ENCODE measurements at places on chromosomes 11 and 22.

- no peak for DNase-seq
Observed at GRCh38 chr11:92870196-92870832, 99.1 kb upstream of the MTNR1B start.

GRCh38 chr11:72321381-72321996 is 77.5 kb upstream of the PHOX2A start:
- peak; percentile 45 for DNase-seq

DNA sequence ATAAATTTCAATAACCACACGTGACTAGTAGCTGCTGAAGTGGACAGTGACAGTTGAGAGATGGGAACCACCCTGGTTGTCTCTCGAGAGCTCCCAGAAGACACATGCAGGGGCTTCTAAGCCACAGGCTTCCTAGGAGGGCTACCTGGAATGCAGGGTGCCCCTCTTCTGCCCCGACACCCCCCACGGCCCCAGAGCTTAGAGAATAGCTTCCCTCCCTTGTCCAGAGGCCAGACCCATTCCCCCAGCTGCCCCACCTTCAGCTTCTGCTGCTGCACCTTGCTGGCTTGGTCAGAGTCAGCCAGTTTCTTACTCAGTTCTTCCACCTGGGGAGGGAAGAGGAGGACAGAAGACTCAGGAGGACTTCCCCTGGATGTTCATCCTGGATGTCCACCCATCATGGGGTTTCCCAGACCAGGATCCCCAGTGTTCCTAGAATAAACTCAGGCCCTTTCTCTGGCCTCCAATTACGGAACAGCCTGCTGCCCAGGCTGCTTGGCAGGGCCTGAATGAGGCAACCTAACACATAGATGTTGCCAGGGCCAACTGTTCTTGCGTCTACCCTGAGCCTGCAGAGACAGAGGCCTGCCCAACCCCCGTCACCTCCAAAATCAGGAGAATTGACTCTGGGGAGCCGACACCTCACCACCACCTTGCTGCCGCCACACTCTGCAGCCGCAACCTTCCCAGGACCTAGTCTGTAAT is 12.0 kb downstream of the IL18BP start:
- no peak for DNase-seq

GRCh38 chr22:37249986-37250385 is 5.9 kb upstream of the RAC2 start:
- no peak for DNase-seq

DNA sequence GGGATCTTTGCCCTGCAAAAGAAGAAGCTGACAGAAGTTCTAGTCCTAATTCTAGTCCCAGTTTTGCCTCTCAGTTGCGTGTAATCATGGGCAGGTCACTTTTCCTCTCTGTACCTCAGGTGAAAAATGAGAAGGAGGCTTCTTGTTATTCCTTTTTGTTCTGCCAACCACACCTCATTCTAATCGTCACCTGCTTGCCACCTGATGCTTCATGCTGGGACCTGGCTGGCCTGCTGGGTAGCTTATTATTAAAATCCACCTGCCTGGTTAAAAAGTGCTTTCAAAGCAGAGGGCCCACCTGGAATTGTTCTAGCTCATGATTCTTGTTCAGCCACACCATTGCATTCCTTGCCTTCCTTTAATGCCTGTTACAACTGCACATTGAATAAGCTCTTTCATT is 8.4 kb upstream of the ALG8 start:
- no peak for DNase-seq

DNA sequence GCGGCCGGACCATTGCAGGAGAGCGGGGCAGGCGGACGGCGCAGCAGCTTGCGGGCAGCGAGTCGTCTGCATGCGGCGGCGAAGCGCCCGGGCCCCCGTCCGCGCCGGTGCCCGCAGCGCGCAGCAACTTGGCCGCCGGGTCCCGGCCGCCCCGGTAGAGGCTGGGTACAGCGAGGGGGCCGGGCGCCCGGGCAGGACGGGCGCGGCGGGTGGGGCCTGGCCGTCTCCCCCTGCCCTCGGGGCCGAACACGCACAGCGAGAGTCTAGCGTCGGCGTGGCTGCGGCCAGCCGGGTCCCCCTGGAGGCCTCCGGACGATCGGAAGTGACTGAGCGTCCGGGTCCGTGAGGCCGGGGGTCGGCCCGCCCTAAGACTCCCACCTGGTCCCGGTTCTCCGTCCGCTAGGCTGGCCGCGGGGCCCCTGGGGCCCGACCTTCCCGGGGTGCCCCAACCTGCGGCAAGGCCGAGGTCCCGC is 775 bp upstream of the TRABD start:
- no peak for DNase-seq

GRCh38 chr22:39094717-39095389 is 2.2 kb upstream of the APOBEC3H start:
- DNase-seq: no peak

- DNase-seq: no peak
Observed at GRCh38 chr22:47750086-47750485, 987.6 kb downstream of the TBC1D22A start.

DNA sequence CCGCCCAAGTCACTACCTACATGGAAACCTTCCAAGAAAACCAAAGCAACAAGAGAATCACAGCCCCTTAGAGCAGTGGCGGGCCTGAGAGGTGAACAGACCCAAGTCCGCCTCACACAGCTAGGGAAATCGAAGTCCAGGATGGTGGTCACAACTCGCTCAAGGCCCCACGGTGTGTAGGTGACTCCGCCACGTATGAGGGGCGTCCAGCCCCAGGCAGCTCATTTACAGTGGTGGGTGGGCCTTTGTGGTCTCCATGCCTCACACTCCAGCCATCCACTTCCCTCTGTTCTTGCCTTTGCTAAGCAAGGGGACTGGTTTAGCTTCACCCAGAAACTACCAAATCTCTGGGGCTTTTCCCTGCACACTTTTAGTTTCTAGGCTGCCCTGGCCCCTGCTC is 9.7 kb upstream of the TCF20 start:
- DNase-seq: no peak

GRCh38 chr11:110177086-110177456 is 83.9 kb downstream of the ZC3H12C start:
- no peak for DNase-seq

- no peak for DNase-seq
Observed at GRCh38 chr22:19555651-19556050, 31.4 kb upstream of the CLDN5 start.

- no peak for DNase-seq
Observed at GRCh38 chr11:72226701-72227100, 2.1 kb downstream of the INPPL1 start.

- DNase-seq: peak; percentile 87
Observed at GRCh38 chr11:122179961-122180834, 64.2 kb upstream of the BLID start.

GRCh38 chr11:69880041-69880825 is 61.0 kb upstream of the FGF3 start:
- DNase-seq: no peak

DNA sequence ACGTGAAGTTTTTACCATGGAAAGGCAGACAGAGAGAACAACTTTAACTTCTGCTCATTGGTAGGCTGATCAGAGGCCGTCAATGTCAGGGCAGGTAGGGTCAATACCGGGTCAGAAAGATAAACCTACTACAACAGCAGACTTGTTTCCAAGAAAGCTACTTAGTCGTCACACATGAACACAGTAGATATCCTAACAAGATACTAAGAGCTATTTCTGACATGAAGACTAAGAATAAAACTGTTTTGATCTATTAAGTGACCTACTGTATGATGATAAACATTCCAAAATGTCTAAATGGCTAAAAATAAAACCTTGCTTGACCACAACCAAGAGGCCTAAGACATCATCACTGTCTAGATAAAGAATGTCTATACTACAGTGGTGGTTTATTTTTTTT is 231.3 kb downstream of the CADM1 start:
- no peak for DNase-seq

GRCh38 chr11:95734009-95734572 is 55.5 kb downstream of the FAM76B start:
- DNase-seq: peak; percentile 56

DNA sequence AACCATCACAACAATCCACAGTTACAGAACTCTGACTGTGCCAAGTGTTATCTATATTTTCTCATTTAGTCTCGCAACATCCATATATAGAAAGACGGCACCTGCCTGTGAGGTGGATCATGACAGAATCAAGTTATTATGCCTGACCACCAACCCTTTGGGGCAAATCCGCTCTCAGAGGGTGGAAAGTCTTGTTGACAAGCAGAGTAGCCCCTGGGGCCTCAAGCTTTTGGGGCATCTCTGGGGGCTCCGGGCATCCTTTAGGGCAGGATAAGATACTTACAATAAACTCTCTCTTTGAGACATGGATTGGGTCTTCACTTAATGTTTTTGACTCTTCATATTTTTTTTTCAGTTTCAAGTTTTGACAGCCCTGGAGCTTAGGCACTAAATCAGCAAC is 150.5 kb upstream of the NAV2 start:
- DNase-seq: no peak

DNA sequence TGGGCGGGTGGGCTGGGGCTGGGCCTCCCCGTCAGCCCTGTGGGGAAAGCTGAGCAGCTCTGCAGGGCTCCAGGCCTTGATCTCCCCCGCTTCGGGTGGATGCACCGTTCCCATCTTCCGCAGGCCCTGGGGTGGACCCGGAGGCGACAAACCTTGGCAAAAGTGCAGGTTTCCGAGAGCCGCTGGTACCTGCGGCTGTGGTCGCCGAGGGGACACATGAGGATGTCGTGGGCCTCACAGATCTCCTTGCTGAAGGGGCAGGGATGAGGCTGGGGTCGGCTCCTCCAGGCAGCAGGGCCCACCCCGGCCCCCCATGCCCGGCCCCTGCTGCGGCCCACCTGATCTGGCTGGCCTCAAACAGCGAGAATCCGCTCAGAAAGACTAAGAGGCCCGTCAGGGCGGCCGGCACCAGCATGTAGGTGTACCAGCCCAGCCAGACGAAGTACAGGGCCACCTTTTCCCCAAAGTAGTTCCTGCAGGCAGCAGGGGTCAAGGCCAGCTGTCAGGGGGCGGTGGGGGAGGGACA is 11.8 kb downstream of the ANO9 start:
- no peak for DNase-seq

DNA sequence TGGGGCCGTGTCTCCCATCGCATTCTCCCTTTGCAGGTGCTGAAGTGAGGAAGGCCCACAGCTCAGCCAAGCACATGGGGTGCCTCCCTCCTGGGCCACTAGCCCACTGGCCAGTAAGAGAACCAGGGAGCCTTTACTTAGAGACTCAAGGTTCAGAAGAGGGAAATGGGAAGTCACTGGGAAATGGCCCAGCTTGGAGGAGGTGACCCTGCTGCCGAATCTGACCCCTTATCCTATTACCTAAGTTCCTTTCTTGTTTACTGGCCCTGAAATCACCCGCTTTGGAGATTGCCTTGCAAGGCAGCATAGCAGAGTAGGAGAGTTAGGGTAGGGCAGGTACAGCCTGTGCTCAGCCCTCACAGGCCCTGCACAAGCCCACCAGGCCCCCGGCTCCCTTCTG is 24.4 kb downstream of the UPB1 start:
- DNase-seq: no peak

DNA sequence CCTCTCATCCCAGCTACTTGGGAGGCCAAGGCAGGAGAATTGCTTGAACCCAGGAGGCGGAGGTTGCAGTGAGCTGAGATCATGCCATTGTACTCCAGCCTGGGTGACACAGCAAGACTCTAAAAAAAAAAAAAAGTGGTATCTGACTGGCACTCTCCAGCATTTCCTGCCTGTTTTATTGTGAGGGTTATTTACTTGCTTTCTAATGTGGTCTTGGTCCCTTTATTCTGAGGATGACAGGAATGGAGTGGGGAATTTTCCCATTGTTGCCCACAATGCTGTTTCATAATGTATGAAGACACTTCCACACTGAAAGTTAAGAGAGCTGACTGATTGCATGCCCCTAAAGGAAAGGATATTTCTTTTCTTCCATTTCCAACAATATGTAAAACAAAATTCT is 286.5 kb upstream of the MTNR1B start:
- no peak for DNase-seq

- peak; percentile 57 for DNase-seq
Observed at GRCh38 chr11:1050581-1051355, 14.2 kb upstream of the MUC6 start.

DNA sequence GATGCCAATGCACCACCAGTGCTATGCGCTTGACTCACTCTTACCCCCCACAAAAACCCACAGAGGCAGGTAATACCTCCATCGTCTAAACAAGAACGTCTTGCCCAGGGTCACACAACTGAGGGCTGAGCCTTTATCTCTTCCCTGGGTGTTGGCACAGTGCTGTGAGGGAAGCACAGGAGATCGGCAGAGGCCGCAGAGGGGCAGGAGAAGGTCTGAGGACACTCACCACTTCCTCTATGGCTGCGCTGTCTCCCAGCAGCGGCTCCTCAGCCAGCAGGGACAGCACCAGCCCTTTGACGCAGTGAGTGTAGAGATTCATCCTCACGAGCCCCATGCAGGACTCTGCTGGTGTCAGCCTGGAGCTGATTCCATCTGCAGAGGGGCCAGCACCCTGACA is 19.9 kb downstream of the HPS4 start:
- DNase-seq: no peak

DNA sequence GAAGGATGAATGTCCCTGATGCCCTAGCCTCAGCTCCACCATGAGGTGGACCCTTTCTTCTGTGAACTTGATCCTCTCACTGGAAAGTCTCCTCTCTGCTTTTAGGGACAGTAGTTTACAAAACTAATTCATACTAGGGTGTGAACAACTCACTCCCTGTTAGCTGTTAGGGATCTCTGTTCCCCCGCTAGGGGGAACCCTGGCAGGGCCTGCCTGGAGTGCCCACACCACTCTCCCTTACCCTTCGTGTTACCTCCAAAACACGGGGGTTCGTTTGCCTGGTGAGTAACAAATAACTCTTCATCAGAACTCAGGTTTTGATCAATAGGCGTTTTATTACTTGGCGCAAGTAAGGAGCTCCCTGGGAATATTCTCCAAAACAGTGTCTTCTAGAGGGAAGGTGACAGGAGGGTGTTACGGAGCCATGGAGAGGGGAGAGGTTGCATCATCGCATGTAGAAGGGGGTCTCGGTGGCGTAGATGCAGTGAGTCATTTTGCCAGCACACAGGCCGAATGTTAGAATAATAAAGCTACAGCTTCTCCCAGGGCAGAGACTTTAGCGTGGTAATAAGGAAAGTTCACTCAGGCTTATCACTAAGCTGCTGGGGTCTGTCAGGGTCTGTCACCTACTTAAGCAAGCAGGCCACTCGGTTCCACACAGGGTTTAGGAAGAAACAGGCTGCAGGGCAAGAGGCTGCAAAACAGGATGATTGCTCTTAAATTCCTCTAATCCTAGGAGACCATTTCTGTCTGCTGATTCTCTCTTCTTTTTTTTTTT is 45.8 kb downstream of the C11orf96 start:
- DNase-seq: no peak

- no peak for DNase-seq
Observed at GRCh38 chr11:127943152-127943551, 644.2 kb downstream of the ETS1 start.

- DNase-seq: no peak
Observed at GRCh38 chr11:112837162-112837826, 123.9 kb upstream of the NCAM1 start.

- DNase-seq: no peak
Observed at GRCh38 chr11:132147464-132147863, 777.0 kb downstream of the NTM start.
